RPMI7951 (cell line): ENCODE measurements at places on chromosomes 16 and 17.

DNA sequence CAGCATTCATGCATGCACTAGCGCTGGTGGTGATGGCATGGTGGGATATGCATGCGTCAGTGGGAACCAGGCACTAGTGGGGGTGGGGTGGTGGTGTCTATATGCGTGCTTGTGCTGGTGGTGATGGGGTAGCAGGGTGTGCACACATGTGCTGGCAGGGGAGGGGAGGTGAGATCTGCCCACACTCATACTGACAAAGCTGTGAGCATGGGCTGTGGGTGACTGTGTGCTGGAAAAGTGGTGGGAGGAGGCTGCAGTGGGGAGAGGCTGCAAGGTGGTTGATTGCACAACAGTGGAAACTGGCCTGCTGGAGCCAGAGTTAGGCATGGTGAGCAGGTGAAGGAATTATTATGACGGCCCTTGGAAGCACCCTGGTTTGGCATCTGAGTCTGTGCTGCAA, 31.3 kb upstream of the TEKT1 start:
- DNase-seq = no peak

GRCh38 chr17:8382052-8382879, 727 bp downstream of the RPL26 start:
- DNase-seq = no peak

- peak; percentile 40 for DNase-seq
Measured at GRCh38 chr16:68444056-68444657, 4.2 kb downstream of the SMPD3 start.

DNA sequence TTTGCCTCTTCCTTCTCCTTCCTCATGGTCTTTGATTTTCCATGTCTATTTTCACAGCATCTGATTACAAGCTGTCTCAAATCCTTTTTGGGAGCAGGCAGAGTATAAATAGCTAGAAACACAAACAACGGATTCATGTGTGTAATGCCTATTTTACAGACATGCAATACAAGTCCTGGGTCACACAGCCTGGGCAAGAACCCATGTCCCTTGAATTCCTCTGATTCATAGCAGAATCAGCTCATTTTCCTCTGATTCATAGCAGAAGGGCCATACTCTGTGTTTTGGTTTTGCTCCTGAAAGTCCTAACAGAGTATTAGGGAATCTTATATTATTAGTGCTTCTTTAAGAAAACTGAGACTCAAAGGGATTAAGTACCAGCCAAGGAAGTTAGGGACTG, 71.3 kb downstream of the IRX5 start:
- peak; percentile 40 for DNase-seq

GRCh38 chr17:76013377-76013932, 12.8 kb downstream of the CDK3 start:
- DNase-seq = peak; percentile 15

DNA sequence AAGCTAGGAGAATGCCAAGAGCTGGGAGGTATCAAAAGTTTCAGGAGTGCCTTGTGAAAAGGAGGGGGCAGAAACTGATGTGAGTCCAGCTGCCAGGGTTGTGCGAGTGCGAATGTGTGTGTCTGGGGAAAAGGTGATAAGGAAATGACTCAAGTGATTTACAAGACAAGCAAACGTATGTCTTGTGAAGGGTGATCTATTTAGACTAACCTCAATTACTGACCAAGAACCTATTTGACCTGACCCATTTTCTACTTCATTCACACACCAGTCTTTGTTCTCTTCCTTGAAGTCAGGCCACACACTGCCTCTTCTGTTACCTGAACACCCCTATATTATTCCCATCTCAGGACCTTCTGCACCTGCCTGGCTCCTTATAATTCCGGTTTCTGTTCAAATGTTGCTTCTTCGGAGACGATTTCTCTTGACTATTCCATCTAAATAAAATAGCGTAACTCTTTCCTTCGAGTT, 1.0 kb downstream of the GDE1 start:
- peak; percentile 21 for DNase-seq

- DNase-seq = peak; percentile 90
Measured at GRCh38 chr16:86665319-86665675, 86.9 kb downstream of the FOXL1 start.

DNA sequence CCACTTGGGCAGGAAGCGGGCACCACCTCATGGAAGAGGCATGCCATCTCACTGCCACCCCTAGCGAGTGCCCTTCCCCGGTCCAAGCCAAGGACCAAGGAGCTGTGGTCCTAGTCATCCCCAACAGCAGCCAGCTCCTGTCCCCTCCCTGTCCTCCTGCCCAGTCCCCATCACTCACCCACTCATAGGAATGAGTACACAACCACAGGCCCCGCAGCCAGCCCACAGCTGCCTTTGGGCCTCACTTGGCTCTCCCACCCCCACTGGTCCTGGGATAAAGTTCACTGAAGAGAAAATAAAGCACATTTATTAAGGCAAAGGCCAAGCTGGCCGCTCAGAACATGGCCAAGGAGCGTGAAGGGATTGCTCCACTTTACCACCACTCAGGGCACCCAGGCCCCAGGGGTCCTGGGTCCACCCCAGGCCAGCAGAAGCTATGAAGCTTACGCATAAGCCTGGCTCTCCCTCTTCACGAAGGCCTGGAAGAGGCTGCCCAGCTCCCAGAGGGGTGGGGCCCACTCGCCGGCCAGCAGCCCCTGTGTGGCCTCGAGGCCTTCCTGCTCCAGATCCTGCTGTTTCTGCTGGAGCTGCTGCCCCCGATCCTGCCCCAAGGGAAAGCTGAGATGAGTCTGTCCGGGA, 3.6 kb downstream of the SCRN2 start:
- DNase-seq = peak; percentile 70

DNA sequence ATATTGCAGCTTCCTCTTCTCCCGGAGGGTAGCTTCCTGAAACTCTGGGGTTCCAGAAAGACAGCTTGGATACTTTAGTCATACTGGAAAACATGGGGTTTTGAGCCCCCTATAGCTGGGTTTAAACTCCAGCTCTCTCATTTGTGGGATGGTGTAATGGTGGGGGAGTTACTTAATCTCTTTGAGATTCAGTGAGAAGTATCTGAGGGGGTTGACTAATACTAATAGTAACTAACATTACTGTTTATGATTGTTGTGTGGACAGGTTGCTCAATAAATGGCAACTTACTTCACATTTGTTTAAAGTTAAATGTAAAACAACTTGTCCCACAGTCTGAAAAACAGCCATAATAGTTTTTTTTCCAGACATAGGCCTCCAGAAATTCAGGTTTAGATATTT, 5.1 kb upstream of the SUZ12 start:
- no peak for DNase-seq

GRCh38 chr16:51553910-51554309, 402.8 kb upstream of the SALL1 start:
- no peak for DNase-seq

DNA sequence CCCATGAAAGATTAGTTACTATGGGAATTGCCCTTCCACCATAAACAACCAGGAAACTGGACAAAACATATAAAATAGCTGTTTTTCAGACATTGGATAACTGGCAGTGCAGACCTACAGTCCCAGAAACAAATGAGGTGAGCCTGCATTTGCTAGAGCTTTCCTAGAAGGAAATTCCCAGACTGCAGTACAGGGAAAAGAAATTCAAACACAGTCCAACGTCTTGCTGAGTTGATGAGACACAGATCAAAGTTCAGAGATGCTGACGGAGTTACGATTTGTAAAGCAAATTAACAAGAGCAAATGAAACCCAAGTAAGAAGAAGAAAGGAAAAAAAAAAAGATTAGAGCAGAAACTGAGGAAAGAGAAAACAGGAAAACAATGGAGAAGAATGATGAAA, 41.3 kb upstream of the MNT start:
- DNase-seq = no peak

- peak; percentile 47 for DNase-seq
Measured at GRCh38 chr16:85556456-85557082, 56.6 kb upstream of the GSE1 start.

DNA sequence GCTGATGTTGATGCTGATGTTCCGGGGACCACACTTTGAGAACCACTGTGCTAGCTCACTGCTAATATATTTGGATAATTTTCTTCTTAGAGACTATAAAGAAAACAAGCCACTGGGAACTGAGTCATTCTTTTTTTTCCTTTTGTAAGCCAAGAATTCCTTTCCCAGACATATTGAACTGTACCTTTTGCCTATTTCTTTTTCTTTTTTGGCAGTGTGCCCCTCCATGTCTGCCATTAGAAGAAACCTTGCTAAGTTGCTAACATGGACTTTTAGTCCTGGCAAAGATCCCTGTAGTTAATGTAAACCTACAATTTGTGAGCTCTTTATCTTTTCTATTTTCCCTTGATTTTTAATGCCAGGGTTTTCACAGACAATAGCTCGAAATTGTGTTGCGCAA, 17.3 kb upstream of the ERCC4 start:
- DNase-seq = no peak

GRCh38 chr17:7284911-7285310, 3.4 kb downstream of the SLC2A4 start:
- DNase-seq = no peak

GRCh38 chr17:17484451-17484899, 7.7 kb downstream of the MED9 start:
- no peak for DNase-seq

DNA sequence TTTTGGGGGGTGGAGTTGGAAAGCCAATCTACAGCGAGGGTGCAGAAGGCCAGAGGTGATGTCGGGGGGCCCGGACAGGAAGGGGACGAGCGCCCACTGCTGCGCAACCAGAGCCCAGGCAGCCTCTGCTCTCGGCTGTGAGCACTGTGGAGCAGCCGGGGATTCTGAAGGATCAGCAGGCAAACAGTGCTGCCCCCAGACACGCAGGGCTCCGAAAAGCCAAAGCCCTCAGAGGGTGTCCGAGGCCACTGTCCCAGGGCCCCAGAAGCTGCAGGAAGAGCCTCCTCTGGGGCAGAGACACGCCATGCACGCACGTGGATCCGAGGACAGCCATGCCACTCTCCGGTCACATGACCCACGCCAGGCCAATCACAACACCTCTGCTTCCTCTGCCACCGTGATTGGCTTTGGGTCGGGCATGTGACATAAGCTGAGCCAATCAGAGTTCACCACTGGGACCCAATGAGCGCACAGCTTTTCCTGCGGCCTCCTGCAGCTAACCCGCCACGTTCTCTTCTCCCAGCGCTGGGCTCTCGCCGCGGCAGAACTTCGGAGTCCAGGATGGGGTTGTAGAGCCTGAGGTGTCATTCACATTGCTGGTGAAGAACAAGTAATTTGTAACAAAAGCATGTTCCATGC, 40.7 kb downstream of the ACTG1 start:
- no peak for DNase-seq

DNA sequence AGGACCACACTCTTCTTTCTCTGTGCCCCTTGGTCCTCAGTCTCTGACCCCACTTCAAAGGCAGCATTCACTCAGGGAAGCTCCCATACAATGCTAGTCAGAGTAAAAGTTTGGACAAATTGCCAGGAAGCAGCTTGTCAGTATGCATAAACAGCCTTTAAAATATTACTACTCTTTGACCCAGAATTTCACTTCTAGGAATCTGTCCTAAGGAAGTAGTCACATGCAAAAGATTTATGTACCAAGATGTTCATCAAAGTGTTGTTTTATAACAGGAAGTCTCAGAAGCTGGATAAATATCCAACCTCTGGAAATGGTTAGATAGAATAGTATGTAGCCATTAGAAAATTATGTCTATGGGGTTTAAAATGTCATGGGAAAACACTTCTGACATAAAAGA, 31.0 kb downstream of the MAPT start:
- no peak for DNase-seq

GRCh38 chr16:75527825-75528299, 8.0 kb downstream of the CHST5 start:
- no peak for DNase-seq

- DNase-seq = no peak
Measured at GRCh38 chr16:72187551-72187950, 15.6 kb upstream of the PMFBP1 start.

DNA sequence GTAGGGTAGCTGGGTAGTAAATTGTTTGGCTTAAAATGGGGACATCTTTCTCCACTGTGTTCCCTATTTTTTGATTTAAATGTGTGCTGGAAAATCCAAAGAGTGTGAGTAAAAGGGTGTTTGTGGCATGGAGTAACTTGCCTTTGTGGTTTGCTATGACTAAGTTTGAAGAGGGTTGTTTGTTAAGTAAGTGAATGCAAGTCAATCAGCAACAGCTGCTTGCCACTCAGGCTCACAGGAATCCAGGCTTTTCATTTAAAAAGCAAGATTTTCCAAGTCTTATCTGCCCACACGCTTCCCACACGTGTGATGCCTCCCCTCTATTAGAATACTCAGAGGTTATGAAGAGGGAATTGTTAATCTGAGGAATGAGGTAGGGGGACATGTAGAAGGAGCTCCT, 847.7 kb upstream of the RBFOX1 start:
- no peak for DNase-seq

- no peak for DNase-seq
Measured at GRCh38 chr16:75485230-75486013, 9.8 kb downstream of the CHST6 start.

DNA sequence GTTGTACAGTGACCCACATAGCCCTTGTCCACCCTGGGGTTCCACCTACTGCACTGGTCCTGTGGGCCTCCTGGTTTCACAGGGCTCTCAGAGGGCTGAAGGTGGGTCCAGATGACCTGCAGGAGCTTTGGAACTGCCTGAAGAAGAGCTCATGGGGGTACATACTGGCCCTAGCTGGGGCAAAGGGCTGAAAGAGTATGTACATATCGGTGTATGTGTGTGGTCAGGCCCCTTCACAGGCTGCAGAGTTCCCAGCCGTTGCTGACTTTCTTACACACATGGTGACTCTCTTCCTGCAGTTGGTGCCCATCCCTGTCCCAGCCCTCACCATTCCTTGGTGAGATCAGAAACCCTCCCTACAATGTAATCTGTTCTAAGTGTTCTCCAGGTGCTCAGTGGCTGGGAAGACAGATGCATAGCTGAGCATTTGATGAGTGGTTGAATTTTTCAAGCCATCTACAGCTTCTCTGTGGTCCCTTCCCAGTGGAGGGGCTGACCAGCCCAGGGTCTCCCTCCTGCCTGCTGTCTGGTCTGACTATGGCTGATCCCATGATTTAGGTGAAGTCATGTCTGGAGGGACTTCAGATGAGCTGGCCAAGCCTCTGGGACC, 2.4 kb upstream of the NFATC3 start:
- no peak for DNase-seq

DNA sequence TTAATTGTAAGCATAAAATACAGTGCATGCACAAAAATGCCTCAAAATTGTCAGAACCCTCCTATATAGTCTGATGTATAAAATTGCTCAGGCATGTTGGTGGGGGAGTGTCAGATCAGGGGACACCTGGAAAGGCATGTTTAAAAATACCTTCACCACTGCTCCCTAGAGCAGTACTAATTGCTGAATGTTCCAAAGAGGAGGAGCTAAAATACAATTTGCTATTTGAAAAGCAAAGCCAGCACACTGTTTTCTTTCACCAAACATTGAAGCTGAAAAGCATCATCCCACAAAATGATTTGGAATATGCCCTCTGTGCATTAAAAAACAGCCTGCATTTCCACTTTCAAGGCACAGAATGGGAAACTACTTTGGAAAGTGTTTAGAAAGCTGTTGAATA, 2.6 kb downstream of the ADAMTS18 start:
- DNase-seq = no peak
